ENCODE measurements at places on chromosomes 12 and 14.
A peak's percentile ranks its signal among the peaks of the same experiment; 100 is the strongest.

DNA sequence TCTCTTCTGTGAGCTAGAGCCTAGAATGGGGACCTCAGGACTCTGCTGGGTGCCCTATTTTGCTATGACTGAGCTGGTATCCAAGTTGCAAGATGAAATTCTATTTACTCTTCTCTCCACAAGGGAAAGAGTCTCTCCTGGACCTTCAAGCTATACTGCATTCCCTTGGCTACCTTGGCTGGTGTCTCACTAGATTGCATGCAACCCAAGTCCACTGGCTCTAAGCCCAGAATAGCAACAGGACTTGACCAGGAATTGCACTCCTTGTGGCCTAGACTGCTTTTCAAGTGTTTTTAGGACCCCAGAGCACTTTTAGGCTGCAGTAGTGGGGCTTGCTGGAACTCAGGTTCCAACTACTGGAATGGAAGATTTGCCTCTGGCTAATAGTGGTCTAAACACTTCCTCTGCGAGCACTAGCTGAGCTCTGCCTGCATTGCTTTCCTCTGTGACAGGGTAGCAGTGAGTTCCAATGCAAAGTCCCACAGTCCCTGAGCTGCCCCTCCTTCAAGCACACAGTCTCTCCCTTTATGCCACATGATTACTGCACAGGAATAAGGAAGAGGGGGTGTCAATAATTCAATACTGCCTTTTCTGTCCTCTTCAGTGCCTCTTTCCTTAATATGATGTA lies 1009.1 kb upstream of the FLRT2 start:
- H3K36me3 ChIP-seq, result no peaks in the 10 kb centered on the region
- no peak for DNase-seq
- no peaks in the 10 kb centered on the region for H3K4me1 ChIP-seq
- H3K27me3 ChIP-seq, result no peaks in the 10 kb centered on the region
- no peak overlapping the region for H3K4me3 ChIP-seq

GRCh38 chr14:91904483-91904882 lies 37.1 kb upstream of the TC2N start:
- H3K4me3 ChIP-seq, result no peak overlapping the region
- H3K27ac ChIP-seq, result no peak overlapping the region
- H3K36me3 ChIP-seq, result no peaks in the 10 kb centered on the region
- DNase-seq, result no peak
- no peaks in the 10 kb centered on the region for H3K4me1 ChIP-seq

DNA sequence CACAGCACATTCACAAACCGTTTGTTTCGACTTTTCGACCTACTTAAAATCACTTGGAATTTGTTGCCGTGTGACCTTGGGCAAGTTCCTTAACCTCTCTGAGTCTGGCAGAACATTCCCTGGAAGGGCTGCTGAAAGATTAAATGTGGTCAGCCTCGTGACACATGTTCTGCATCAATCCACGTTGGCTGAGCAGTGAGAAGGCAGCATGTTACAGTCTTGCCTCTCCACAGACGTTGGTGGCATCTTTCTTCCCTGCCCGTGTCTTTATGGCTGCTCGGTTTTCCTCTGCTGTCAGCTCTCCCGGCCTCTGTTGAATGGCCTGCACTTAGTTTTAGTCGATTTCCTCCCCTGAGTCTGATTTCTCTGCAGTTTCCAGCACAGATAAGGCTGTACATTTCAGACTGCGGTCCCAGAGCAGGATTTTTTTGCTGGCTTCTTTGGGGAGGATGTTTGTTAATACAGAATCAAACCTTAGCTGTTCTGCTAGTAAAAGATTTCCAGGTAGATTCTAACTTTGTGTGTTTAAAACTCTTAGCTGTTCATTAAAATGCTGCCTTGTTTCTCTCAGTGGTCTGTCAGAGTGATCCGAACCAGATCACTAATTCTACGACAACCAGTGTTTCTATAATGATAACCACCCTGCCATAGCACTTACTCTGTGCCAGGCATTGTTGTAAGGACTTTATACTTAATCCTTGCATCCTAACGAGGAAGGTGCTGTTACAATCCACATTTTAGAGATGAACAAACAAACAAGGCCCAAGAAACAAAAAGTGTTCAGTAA lies 217.1 kb downstream of the CHST11 start:
- H3K27ac ChIP-seq, result no peak overlapping the region
- H3K27me3 ChIP-seq, result no peaks in the 10 kb centered on the region

DNA sequence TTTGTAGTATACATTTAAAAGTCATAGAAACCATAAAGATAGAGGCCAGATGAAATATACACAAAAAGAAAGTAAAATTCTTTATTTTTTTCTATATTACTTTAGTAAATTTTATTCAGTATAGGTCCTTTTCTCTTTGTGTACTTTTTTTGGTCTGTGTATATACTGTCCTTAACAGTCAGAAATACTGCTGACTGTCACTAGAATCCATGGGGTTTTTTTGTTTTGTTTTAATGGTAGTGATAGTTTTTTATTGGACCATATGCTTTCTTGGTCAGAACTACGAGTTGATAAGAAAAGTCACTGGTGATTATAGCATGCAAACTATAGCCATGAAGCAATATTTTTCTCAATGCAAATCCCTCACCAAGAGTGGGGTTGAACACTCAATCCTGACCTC lies 165.4 kb downstream of the FOXA1 start:
- H3K27ac ChIP-seq, result no peak overlapping the region
- DNase-seq, result no peak
- H3K36me3 ChIP-seq, result no peaks in the 10 kb centered on the region
- no peaks in the 10 kb centered on the region for H3K4me1 ChIP-seq

GRCh38 chr12:88242571-88242925 lies 100.4 kb downstream of the TMTC3 start:
- H3K27me3 ChIP-seq, result no peaks in the 10 kb centered on the region
- H3K4me1 ChIP-seq, result no peaks in the 10 kb centered on the region
- no peak for DNase-seq
- no peak overlapping the region for H3K4me3 ChIP-seq
- no peak overlapping the region for H3K27ac ChIP-seq
- no peaks in the 10 kb centered on the region for H3K36me3 ChIP-seq

- peaks cover 20% of the 10 kb centered on the region for H3K27me3 ChIP-seq
- no peaks in the 10 kb centered on the region for H3K36me3 ChIP-seq
- H3K27ac ChIP-seq, result no peak overlapping the region
- peak; percentile 43 for DNase-seq
These were observed 76.6 kb upstream of the GZMB start for GRCh38 chr14:24710403-24711112.

GRCh38 chr14:33954016-33954598 lies 3.2 kb upstream of the EGLN3 start:
- H3K27me3 ChIP-seq, result peaks cover 28% of the 10 kb centered on the region
- no peak overlapping the region for H3K27ac ChIP-seq
- H3K36me3 ChIP-seq, result no peaks in the 10 kb centered on the region
- DNase-seq, result no peak
- H3K4me1 ChIP-seq, result peaks cover 42% of the 10 kb centered on the region

DNA sequence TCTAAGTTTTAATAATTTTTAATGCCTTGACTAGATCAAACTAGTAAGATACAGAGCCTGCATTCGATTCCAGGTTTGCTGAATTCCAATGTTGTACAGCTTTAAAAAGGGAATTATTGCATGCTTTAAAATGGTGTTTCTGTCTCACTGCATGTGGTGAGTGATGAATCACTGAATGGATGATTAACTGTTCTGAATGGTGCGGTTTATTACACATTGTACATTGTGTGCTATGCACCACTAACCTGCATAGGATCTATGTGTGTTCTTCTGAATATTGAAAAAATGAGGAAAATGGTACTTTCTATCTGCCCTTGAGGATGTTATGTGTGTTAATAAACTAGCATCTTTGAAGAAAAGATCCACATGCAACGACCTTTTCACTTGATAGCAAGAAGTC lies 231.7 kb downstream of the NRXN3 start:
- H3K27ac ChIP-seq, result no peak overlapping the region
- no peak overlapping the region for H3K4me3 ChIP-seq
- peaks cover 8% of the 10 kb centered on the region for H3K4me1 ChIP-seq

DNA sequence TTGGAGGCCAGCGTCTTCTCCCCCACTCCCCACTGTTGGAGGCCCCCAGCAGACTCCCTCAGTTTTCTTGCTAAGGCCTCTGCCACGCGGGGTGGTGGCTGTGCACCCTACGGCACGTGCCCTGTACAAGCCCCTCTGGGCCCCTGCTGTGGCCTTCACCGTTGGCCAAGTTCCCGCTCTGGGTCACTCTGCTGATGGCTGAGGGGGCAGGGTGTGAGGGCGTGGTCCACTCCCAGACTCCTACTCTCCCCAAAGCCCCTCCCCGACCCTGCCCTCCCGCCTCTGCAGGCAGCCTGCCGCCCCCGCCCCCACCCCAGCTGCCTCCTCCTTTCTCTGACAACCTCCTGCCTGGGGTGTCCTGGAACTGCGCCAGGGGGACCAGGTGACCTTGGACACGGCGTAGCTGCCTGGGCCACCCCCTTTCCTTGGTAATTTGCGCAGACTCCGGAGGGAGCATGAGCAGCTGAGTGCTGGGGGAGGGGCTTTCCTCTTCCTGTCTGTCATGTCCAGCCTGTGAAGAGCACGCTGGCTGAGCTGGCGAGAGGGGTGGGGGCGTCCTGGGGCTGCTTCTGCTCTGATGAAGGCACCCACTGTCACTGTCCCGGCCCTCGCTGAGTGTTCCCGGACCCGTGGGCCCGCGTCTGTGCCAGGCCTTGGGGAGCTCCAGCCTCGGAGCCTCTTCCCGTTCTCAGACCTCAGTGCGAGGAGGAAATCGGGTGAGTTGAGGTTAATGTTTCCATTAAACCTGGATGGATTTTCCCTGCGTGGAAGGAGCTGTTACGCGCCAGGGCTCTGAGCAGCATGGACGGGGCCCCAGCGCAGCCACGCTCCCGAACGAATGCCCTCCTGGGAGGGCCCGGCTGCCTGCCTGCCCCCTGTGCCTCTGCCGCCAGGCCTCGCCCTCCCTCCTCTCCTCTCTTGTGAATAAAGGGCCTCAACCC lies 85.0 kb downstream of the KIF26A start:
- H3K27me3 ChIP-seq, result peaks cover 69% of the 10 kb centered on the region
- no peak for DNase-seq
- no peak overlapping the region for H3K4me3 ChIP-seq
- no peak overlapping the region for H3K27ac ChIP-seq
- peaks cover 21% of the 10 kb centered on the region for H3K4me1 ChIP-seq

- no peak overlapping the region for H3K27ac ChIP-seq
- H3K36me3 ChIP-seq, result no peaks in the 10 kb centered on the region
- no peak for DNase-seq
- H3K4me1 ChIP-seq, result no peaks in the 10 kb centered on the region
These were observed 233.4 kb downstream of the BMP4 start for GRCh38 chr14:53723221-53723620.

- H3K4me1 ChIP-seq, result no peaks in the 10 kb centered on the region
- H3K27me3 ChIP-seq, result peaks cover 15% of the 10 kb centered on the region
- no peak overlapping the region for H3K27ac ChIP-seq
- no peaks in the 10 kb centered on the region for H3K36me3 ChIP-seq
- H3K4me3 ChIP-seq, result no peak overlapping the region
These were observed 60.9 kb upstream of the RFLNA start for GRCh38 chr12:124233846-124234640.

DNA sequence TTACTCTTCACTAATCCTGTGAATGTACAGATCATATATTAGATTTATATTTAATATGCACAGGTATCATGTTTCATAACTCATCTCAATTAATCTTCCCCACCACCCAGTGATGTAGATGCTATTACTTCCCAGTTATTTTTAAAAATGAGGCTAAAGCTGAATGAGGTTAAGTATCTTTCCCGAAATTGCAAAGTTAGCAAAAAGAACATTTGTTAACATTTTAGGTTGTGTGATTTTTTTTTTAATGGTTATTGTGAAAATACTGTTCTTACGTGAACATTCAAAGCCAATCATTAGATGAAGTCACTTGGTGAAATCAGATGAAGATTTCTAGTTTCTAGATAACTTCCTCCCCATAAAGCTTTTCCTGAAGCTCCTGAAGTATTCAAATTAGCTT lies 186.9 kb upstream of the PLEKHA5 start:
- H3K27ac ChIP-seq, result no peak overlapping the region
- no peaks in the 10 kb centered on the region for H3K4me1 ChIP-seq
- H3K36me3 ChIP-seq, result no peaks in the 10 kb centered on the region
- no peak for DNase-seq
- H3K4me3 ChIP-seq, result no peak overlapping the region

DNA sequence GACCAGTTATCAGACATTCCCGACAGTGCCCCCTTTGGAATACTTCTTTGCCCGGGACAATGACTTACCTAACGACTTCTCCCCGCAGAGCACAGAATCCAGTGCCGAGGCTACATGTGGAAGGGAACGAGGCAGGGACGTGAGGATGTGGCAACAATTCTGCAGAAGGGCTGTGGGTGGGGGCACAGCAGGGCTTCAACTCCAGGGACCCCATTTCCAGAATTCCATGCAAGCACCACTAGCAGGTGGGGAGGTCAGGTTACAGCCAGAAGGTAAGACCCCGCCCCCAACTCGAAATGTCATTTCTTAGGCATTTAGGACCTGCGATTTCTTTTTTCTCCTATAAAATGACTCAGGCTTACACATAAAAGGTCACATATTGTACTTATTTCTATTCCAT lies 207.9 kb downstream of the TMEM132C start:
- peaks cover 2% of the 10 kb centered on the region for H3K36me3 ChIP-seq
- peaks cover 6% of the 10 kb centered on the region for H3K27me3 ChIP-seq
- H3K4me3 ChIP-seq, result no peak overlapping the region
- no peak for DNase-seq
- H3K27ac ChIP-seq, result no peak overlapping the region
- no peaks in the 10 kb centered on the region for H3K4me1 ChIP-seq

DNA sequence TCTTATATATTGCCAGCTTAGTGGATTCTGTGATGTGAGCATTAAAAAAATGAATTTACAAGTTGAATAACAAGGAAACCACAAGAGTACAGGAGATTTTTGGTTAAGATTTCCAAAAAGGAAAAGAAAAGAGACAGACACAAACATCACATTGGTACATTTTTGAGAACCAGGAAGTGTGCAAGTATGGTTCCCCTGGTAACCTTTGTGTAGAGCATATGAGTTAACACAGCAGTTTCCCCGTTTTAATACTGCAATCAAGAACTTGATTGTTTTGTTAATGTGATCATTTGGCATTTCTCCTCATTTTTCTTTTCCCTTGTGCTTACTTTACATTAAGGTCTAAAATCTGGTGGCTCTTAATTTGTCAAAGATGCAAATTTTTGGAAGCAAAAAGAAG lies 490.4 kb upstream of the ATP2B1 start:
- no peak overlapping the region for H3K27ac ChIP-seq
- peaks cover 5% of the 10 kb centered on the region for H3K4me1 ChIP-seq
- no peaks in the 10 kb centered on the region for H3K36me3 ChIP-seq
- no peak for DNase-seq
- no peaks in the 10 kb centered on the region for H3K27me3 ChIP-seq

- no peaks in the 10 kb centered on the region for H3K36me3 ChIP-seq
- H3K4me1 ChIP-seq, result no peaks in the 10 kb centered on the region
- H3K27me3 ChIP-seq, result peaks cover 10% of the 10 kb centered on the region
- H3K27ac ChIP-seq, result no peak overlapping the region
These were observed 52.9 kb downstream of the STAB2 start for GRCh38 chr12:103639983-103640382.

DNA sequence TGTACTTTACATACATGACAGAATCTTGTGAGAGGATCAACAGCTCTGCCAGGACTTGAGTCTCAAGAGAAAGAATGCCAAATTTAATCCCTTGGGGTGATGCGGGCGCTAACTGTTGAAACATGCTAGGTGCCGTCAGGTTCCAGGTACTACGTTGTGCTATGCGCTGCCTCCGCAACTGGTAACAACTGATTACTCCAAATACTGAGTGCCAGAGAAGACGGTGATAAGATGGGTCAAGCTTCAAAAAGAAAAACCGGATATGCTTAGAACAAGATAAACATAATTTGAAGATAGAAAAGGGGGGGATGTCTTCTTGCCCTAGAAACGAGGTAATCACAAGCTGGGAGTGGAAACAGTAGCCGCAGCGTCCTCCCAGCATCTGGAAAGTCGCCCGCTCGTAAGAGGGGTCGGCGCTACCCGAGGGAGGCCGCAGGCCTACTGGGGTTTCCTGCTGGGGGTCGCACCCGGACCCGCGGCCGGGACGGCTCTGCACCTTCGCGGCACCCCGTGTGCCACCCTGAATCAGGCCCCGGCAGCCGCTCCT lies 678 bp downstream of the ZBTB25 start:
- H3K36me3 ChIP-seq, result peaks cover 21% of the 10 kb centered on the region
- DNase-seq, result peak; percentile 19
- H3K27ac ChIP-seq, result peak overlapping the region; percentile 100
